ENCODE measurements at places on chromosomes 3 and 15.

DNA sequence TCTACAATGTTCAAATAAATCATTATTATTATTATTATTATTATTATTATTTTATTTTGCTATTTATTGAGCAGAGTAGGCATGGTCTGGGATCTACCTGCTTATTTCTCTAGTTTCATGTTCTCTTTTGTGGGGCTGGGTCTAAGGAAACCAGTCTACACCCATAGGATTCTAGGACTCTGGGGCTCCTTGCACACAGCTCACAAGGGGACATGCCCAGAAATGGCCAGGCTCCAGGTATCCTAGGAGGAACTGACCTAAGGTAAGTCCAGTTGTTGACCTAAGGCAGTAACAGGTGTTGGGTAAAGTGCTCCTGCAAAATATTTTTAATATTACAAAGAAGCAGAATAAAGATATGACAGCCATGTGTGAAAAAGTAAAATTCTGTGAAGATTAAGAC is 149.6 kb upstream of the TBL1XR1 start:
- no peak for DNase-seq

- no peak for DNase-seq
These were observed 17.3 kb downstream of the FGD5 start for GRCh38 chr3:14836049-14836468.

DNA sequence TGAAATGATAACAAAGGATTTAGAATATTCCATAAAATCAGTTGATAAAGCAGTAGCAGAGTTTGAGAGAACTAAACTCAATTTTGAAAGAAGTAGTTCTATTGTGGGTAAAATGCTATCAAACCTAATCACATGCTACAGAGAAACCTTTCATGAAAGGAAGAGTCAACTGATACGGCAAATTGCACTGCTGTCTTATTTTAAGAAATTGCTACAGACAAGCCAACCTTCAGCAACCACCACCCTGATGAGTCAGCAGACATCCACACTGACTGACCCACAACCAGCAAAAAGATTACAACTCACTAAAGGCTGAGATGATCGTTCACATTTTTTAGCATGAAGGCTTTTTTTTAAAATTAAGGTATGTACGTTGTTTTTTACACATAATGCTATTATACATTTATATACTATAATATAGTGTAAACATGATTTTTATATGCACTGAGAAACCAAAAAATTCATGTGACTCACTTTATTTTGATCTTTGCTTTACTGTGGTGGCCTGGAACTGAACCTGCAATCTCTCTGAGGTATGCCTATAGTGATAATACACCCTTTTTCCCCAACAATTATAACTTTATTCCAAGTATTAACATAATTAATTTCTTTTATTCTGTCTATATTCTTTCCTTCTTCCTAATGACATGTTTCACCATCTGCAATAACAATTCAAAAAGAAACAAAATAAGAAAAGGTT is 109.9 kb downstream of the TBC1D5 start:
- no peak for DNase-seq

- no peak for DNase-seq
These were observed 17.0 kb upstream of the RPN1 start for GRCh38 chr3:128667641-128668040.

DNA sequence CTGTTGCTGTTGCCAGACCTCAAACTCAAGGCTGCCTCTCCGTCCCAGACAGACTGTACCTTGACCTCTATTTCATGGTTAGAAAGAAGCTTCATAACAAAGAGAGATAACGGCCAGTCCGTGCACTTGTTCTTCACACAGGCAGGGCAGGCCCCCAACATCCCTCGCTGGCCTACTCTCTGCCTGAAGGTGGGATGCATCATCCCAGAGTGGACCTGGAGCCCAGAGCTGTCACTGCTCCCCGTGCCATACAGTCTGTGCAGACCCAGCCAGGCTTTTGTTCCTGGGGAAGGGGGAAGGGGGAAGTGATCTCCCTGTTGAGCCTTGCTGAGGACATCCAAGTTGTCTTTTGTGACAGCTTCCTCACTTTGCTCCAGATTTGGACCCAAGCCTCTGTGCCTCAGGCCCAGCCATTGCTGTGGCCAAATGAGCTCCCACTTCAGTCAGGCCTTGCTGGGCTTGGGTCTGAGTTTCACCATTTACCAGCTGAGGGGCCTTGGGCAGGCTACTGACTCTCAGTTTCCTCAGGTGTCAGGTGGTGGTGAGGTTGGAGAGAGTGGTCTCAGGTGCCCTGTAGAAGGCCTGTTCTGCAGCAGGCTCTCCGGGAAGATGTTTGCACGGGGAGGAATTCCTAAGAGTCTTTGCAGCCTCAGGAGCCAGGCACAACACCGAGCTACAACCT is 141.6 kb downstream of the DNAJB8 start:
- no peak for DNase-seq

DNA sequence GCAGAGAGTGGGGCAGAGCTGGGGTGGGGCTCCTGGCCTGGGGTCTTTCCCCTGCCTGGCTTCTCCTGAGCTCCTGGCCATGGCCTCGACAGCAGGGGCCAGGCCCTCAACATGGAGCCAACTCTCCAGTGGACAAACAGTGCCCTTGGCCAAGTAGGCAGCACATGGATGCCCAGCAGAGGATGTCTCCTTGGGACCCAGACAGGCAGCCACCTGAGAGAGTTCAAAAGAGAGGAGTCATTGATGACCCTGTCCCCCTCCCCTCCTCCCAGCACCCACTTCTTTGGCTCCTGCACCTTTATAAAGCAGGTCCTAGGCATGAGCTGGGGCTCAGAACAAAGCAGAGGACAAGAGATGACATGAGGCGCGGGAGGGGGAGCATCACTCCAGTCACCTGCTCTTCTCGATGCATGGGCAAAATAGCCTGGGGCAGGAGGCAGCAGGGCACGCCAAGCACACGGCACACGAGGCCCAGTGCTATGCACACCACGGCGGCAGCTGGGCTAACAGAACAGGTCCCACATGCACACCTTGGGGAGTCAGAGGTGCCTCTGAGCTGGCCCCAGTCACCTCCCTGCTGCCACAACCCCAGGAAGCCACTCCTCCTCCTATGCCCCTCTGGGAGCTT is 27.4 kb downstream of the SHISA5 start:
- DNase-seq = no peak

DNA sequence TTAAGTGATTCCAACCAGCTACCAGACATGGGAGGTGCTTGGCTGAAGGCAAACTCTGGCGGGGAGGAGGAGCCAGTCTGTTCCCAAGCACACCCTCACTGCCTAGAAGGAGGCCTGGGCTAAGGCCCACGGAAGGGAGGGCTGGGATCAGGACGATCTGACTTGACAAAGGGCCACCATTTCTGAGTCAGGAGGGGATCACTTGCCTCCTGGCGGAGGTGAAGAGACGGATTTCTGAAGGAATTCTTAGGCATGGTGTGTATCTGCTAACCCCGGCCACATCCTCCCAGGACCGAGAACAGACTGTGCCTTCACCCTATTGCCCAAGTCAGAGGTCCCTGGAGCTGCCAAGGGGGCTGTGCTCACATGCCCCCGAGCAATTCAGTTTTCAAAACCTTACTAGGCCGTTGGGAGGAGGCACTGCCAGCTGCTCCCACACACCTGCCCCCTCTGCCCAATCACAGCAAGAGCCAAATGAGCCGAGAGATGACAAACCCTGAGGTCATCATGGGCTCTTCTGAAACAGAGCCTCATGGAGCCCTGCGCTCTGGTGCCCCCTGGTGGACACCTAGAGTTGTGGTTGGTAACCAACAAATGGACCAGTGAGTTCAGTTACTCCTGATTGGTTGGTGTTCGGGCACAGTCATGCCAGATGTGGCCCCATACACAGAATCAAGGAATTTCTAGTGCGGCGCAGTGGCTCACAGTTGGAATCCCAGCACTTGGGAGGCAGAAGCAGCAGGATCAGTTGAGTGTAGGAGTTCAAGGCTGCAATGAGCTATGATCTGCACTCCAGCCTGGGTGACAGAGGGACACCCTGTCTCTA is 6.5 kb upstream of the TNK2 start:
- DNase-seq = peak; percentile 93

DNA sequence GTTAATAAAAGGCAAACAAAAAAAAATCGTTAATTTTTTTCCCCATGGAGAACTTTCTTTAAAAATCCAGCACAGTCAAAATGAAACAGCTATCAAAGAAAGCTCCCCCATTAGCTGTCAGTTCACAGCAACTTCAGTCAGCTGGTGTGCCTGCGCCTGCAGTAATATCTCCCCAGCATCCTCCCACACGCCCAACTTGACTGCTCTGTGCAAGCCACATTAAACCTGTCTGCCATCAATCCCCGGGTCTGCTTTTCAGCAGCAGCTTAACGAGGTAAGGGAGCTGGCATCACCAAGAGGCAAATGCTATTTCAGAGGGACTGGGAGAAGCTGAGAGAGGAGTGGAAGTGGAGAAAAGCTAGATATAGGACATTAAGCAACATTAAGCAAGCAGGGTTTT is 337.5 kb downstream of the GAP43 start:
- no peak for DNase-seq
